ENCODE measurements at places on chromosomes 7 and 10.

DNA sequence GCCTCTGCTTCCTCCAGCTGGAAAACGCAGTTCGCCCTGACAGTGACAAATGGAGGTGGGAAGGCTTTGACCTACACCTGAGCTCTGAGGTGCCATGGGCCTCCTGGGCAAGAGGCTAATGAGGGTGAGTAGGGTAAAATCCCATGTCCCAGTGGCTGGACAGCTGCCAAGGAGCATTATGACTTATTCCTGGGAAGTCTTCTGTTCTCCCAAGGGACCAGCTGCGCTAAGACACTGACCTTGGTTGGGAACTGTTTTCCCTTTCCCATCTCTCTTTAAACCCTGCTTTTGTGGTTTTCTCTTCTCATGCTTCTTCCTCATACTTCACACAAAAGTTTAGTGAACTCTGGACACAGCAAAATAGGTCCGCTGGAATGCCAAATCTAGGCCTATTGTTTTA is 72.6 kb downstream of the COPG2 start:
- DNase-seq = no peak

DNA sequence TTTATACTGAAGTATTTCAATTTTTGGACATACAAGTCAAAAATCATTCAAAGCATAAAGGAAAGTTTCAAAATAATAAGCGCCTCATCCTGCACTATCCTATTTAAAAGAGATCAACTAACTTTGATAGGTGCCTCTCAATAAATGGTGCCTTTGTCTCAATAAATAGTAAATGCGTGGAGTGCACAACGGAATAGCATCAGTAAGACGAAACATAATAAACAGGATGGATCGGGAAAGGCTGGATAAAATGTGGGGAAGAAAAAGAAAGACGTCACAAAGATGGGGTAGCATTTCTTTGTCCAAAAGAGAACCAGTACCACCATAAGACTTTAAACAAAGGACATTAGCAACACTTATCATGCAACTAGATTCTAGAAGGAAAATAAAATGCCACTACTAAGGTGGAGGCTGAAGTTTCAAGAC is 571 bp upstream of the PRKAR2B start:
- no peak for DNase-seq

GRCh38 chr7:90180649-90181048 is 26.4 kb downstream of the STEAP1 start:
- DNase-seq = no peak

- no peak for DNase-seq
These were observed 61.5 kb downstream of the IQUB start for GRCh38 chr7:123472750-123473445.

All from posterior cingulate gyrus (tissue), 11 donors.